ENCODE measurements at places on chromosomes 1 and 21.

DNA sequence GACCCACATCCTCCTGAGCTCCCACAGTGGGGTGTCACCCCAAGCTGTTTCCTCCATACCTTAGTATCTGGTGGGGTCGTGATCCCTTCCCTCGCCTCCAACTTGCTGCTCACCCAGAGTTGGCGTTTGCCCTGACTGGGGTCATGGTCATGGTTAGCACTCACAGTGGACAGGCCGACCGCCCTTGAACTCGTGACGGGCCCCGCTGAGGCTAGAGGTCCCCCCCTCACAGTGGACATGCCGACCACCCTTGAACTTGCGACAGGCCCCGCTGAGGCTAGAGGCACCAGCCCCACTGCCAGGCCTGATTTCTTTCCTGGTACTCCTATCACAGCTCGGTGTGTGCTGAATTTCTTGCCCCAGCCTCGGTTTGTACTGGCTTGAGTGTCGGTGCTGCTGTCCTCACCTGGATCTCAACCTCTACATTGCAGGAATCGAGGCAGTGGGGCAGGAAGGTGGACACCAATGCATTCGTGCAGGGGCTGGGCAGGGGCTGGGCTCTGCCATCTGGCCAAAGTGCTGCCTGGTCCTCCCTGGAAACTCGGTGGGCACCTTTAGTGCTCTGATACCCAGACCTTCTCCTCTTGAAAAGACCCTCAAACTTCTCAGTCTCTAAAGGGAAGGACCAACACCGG, 37.5 kb upstream of the AJAP1 start:
- DNase-seq: no peak

DNA sequence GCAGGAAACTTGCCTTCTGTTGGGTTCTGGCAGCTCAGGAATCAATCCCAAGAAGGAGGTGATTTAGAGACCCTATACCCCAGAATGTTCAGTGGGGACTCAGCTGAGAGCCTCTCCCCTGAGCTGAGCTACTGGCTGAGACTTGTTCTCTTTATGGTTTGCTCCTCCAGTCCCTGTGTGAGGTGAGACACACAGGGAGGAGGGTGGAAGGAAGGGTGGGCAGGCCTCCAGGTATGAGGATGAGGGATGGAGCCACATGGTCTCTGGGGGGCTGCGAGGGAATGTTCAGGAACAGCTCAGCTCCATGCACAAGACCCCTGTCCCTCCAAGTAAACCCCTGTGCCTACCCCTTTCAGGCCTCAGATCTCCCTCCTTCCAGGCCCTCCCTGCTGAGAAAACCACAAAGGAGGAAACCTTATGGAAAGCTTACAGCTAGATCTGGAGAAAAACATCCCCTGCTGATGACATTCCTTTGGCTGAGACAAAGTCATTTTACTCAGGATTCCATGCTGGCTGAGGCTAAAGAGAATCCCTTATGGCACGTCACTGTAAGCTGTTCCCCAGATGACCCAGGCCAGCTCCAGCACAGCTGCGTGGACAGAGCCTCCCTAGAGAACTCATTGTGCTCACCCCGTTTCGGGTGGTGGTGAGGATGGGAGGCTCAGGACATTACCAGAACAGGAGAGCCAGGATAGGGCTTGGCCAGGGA, 91.5 kb upstream of the IPO9 start:
- DNase-seq: no peak

GRCh38 chr1:30487042-30487441, 236.3 kb downstream of the MATN1 start:
- no peak for DNase-seq

- DNase-seq: no peak
These were observed 340.1 kb downstream of the MATN1 start for GRCh38 chr1:30383221-30383711.

GRCh38 chr1:152444045-152444444, 30.0 kb upstream of the CRNN start:
- DNase-seq: no peak

DNA sequence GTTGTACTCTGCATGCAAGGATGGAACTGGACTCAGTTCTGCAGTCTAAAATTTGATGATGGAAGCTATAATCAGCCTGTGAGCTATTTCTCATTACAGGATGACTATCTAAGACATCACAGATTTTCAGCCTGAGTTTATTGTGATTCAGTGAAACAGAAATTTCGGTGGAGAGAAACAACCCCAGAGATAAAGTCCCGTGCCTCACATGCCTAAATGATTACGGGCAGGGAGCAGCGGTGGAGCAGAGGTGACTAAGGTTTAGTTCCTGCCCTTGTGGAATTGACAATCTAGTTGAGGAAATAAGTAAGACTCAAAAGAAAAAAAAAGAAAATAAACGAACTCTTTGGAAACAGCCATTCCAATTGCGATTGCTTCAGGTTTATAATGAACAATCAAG, 96.9 kb downstream of the GRIK3 start:
- DNase-seq: no peak

- no peak for DNase-seq
These were observed 11.1 kb downstream of the EPB41 start for GRCh38 chr1:28925350-28925891.

DNA sequence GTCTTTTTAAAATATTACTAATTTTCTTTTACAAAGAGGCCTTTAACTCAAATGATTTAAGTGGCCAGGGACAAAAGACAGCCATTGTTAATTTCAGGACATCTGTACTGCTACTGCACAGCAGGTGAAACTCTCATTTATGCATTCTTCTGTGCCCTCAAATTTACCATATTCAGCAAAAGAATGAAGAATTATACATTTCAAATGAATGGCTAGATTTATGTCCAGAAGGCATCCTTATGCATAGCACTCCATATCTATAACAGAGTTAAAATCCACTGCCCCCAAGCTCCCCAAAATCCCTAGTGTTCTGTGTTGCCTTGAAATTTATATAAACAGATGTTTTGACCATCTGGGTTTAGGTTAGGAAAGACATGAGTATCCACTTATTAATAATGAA, 202.6 kb downstream of the DNM3 start:
- no peak for DNase-seq

- no peak for DNase-seq
These were observed 25.4 kb upstream of the CGN start for GRCh38 chr1:151485685-151486255.

- no peak for DNase-seq
These were observed 32.4 kb upstream of the PRDX6 start for GRCh38 chr1:173444757-173445156.

- DNase-seq: no peak
These were observed 79.6 kb downstream of the NME7 start for GRCh38 chr1:169288011-169288414.

- DNase-seq: no peak
These were observed 603.6 kb downstream of the NPHP4 start for GRCh38 chr1:5388622-5389021.

DNA sequence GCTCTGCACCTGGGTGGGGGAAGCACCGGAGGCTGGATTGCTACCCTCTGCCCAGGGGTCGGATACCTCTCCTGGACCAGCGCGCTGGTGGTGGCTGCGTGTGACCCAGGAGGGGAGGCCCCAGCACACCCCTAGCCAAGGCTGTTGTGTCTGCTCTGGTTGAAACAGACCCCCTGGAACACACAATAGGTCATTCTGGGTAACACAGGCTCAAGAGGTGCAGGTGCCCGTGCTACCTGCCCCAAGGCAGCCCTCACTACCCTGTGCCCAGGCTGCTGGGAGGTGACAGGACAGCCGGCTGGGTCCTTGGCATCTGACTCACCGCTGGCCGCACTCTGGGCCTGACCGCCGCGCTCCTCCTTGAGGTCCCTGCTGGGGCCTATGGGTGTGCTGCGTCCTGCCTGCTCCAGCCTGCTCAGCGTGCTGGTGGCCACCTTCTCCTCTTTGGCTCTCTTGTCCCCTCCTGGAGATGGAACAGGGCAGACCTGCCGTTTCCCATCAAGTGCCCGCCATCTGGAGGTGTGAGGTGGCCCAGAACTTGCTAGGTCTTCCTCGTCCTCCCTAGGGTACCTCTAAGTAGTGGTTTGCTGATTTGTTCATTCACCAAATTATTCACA, 30.0 kb downstream of the ZBTB17 start:
- no peak for DNase-seq

DNA sequence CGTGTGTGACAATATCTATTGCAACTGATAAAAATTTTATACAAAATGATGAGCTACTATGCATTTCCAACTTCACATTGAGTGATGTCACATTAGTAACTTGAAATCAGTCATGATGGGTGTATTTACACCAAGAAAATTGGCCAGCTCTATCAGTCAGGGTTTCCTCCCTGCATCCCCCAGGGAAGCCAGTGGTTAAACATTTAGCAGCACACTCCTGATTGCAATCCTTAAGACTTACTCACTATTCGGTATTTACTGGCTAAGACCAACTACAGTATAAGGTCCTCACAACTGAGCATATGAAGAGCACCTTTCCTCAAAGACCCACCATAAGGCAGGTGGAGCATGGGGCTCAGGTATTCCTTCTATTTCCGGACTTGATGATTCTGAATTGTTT, 41.3 kb upstream of the PTGFRN start:
- no peak for DNase-seq

GRCh38 chr1:53145051-53145600, 2.7 kb upstream of the SLC1A7 start:
- DNase-seq: no peak

GRCh38 chr1:207867136-207868109, 43.5 kb downstream of the CD34 start:
- no peak for DNase-seq

- DNase-seq: no peak
These were observed 79.8 kb upstream of the KIAA0040 start for GRCh38 chr1:175272361-175272760.

GRCh38 chr1:98931128-98931835, 73.4 kb downstream of the PLPPR5 start:
- no peak for DNase-seq

GRCh38 chr1:23590058-23590783, 30.9 kb upstream of the ID3 start:
- peak; percentile 40 for DNase-seq

- no peak for DNase-seq
These were observed 140.1 kb upstream of the CAMK1G start for GRCh38 chr1:209443361-209443931.
